ENCODE measurements at places on chromosomes 3 and 15. TPM values are rescaled to one million over a fixed set of nuclear protein-coding genes. Genes with fewer than 3 reads are reported as not detected.

DNA sequence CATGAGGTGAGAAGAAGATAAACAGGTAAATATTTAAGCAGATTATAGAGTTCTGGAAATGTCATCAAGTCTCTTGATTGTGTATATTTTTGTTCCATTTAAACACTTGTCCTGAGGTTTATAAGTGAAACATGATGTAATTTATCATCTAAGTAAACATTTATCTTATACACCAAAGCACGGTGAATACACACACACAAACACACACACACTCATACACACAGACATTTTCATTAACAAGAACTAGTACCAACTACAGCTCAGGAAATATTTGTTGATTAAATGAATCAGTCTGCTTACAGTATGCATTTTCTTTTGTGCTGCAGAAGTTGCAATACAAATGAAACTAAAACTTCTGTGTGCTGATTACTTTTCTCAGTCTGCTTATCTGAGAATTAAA lies 357.3 kb downstream of the ZBTB20 start:
- H3K36me3 ChIP-seq, result no peaks in the 10 kb centered on the region
- H3K4me1 ChIP-seq, result no peaks in the 10 kb centered on the region
- no peaks in the 10 kb centered on the region for H3K27me3 ChIP-seq
- DNase-seq, result no peak
- H3K4me3 ChIP-seq, result no peak overlapping the region

DNA sequence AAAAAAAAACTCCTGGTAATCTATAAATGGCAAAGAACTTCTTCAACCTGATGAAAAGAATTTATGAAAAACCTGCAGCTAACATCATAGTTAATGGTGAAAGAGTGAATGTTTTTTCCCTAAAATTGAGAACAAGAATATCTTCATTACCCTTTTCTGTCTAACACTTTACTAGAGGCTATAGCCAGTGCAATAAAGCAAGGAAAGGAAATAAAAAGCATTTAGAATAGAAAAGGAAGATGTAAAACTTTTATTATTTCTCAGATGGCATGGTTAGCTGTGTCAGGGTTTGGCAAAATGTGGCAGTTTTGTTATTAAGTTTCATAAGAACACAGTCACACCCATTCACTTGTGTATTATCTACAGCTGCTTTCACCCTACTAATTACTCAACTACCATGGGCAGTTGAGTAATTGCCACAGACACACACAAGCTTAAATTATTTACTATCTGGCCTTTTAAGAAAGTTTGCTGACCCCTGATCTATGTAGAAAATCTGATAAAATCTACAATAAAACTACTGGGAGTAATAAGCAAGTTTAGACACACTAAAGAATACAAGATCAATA lies 465.1 kb downstream of the MAGI1 start:
- H3K36me3 ChIP-seq, result no peaks in the 10 kb centered on the region
- H3K27me3 ChIP-seq, result no peaks in the 10 kb centered on the region
- no peak overlapping the region for H3K27ac ChIP-seq
- no peaks in the 10 kb centered on the region for H3K4me1 ChIP-seq
- no peak overlapping the region for H3K4me3 ChIP-seq
- DNase-seq, result no peak

DNA sequence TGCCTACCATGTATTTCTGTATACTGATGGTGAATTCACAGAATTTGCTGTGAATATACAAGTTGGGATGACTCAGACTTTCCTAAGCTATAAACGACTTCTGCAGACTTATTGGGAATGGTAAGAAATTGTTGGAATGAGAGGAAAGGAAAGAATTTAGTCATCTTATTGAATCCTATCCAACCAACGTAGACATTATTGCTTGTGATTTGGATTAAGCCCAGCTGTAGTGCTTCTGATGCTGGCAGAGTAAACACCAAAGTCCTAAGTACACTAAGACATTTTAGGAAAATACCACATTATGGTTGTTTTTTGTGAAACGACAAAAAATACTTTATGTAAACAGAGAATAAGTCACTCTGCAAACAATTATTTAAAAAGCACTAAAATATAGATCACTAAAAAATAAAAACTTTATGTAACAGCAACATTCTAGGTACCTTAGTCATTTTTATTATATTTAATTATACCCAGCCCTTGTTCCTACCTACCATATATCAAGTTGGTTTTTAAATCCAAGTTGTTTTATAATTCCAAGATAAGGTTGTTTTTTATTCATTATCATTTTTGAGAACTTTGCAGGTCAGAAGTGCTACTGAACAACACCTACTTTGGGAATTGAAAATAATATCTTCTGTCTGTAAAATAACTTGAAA lies 99.2 kb upstream of the MLF1 start:
- no peak overlapping the region for H3K4me3 ChIP-seq
- no peak for DNase-seq
- no peaks in the 10 kb centered on the region for H3K4me1 ChIP-seq
- no peaks in the 10 kb centered on the region for H3K36me3 ChIP-seq
- H3K27ac ChIP-seq, result no peak overlapping the region

DNA sequence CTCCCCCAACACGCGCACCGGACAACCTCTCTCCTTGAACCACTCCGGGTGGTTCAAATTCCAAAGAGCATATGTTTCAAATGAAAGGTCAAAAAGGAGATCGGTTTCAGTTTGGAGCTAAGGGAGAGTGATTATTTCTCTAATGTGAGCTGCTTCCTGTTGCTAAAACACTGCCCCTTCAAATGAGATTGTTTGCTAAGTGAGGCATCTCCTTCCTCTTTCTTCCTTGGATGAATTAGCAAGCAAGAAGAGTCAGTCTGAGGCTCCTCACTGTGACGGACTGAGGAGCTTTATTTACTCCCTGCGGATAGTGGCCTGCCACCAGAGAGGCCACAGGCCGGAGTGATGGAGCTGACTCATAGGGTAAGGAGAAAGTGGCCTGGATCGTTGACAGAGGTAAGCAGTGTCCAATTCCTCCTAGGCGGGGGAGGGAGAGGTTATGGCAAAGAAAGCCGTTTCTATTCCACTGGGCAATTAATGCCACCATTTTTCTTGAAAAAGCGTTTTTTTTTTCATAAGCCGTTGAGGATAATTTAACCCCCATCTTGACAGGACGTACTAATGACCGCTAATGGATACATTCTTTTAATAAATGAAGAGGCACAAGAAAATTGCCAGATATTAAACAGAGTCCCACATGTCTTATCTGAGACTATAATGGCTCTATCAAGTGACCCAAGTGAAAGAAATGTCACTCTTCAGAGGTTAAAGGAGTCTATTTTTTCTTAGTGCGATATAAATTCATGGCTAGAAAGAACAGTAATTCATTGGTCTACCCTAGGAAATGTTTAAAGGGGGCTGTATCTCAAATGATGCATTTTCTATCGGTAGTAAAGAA lies 167.0 kb upstream of the ANKRD28 start:
- no peaks in the 10 kb centered on the region for H3K36me3 ChIP-seq
- DNase-seq, result no peak
- no peak overlapping the region for H3K27ac ChIP-seq
- peaks cover 7% of the 10 kb centered on the region for H3K27me3 ChIP-seq
- no peak overlapping the region for H3K4me3 ChIP-seq

Gene SH2D7
- not detected for total RNA-seq

DNA sequence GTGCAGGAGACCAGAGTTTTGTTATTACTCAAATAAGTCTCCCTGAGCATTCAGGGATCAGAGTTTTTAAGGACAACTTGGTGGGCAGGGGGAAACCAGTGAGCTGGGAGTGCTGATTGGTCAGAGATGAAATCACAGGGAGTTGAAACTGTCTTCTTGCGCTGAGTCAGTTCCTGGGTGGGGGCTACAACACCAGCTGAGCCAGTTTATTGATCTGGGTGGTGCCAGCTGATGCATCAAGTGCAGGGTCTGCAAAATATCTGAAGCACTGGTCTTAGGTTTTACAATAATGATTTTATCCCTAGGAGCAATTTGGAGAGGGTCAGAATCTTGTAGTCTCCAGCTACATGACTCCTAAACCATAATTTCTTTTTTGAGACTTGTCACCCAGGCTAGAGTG lies 13.8 kb upstream of the ZNF662 start:
- peaks cover 15% of the 10 kb centered on the region for H3K27me3 ChIP-seq
- H3K27ac ChIP-seq, result no peak overlapping the region
- no peak overlapping the region for H3K4me3 ChIP-seq

Gene CILP
- 0.02 TPM for total RNA-seq

DNA sequence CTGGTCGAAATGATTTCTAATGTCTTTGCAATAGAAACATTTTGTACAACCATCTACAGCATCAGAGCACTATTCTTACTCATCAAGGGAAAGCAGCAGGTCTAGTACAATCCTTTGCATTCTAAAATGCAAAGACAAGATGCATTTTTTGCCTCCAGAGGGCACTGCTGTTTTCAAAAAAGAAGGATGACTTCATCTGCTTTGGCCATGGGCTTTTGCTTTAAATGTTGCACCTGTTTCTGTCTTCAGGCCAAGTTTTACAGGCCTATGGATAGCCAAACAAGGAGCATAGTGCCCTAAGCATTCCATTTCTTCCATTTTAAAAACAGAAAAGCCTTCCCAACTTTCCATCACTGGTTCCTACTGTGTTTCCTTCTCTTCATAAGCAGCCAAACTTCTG lies 3.4 kb downstream of the PARP9 start:
- H3K4me3 ChIP-seq, result peak overlapping the region; percentile 61
- H3K27ac ChIP-seq, result peak overlapping the region; percentile 87
- H3K36me3 ChIP-seq, result peaks cover 57% of the 10 kb centered on the region
- peak; percentile 91 for DNase-seq

Gene ANKRD34C
- total RNA-seq, result not detected

DNA sequence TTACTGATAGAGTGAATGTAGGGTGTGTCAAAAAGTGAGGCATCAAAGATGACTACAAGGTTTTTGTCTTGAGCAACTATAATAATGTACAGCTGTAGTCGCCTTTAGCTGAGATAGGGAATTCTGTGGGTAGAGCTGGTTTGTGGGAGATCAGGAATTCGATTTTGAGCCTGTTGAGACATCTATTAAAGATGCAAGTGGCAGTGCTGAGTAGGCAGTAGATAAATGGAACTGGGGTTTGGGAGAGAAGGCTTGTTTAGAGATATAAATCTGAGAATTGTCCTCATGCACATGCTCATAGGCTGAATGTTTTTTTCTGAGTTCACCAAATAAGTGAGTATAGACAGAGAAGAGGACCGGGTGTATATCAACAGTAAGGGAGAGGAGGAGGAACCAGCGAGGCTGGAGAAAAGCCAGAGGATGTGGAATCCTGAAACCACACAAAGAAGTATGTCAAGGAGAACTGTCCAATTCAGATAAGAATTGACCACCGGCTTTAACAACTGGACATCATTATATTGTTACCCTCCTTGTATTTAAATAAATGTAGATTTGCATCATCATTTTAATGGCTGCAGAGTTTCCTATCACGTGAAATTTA lies 146.0 kb upstream of the TNIK start:
- H3K36me3 ChIP-seq, result no peaks in the 10 kb centered on the region
- no peak overlapping the region for H3K27ac ChIP-seq
- H3K27me3 ChIP-seq, result peaks cover 19% of the 10 kb centered on the region
- no peak for DNase-seq

- peak overlapping the region; percentile 21 for H3K4me3 ChIP-seq
- H3K36me3 ChIP-seq, result no peaks in the 10 kb centered on the region
- no peak overlapping the region for H3K27ac ChIP-seq
- H3K27me3 ChIP-seq, result peaks cover 34% of the 10 kb centered on the region
Measured at GRCh38 chr3:96814651-96815567, 515 bp downstream of the EPHA6 start.

DNA sequence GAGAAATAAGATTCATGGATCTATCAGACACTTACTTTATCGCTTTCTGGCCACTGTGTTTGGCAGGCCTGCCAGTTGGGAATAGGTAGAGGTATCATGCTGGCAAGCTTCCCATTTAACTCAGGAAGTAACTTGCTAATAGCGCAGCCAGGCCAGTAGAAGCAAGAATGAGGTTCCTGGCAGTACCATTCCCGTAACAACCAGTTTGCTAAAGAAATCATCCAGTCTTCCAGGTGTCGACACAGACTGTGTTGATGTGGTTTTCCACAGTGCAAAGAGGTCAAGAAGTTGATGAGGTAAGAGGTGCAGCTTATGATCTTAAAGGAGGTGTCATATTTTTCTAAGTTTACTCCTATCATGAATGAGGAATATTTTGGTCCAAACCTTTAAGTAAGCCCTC lies 46.2 kb downstream of the DPH6 start:
- no peak overlapping the region for H3K4me3 ChIP-seq
- H3K4me1 ChIP-seq, result no peaks in the 10 kb centered on the region
- no peaks in the 10 kb centered on the region for H3K27me3 ChIP-seq
- no peak for DNase-seq

Gene FOXB1
- 0.68 TPM for total RNA-seq

Gene CLEC3B
- total RNA-seq, result not detected

DNA sequence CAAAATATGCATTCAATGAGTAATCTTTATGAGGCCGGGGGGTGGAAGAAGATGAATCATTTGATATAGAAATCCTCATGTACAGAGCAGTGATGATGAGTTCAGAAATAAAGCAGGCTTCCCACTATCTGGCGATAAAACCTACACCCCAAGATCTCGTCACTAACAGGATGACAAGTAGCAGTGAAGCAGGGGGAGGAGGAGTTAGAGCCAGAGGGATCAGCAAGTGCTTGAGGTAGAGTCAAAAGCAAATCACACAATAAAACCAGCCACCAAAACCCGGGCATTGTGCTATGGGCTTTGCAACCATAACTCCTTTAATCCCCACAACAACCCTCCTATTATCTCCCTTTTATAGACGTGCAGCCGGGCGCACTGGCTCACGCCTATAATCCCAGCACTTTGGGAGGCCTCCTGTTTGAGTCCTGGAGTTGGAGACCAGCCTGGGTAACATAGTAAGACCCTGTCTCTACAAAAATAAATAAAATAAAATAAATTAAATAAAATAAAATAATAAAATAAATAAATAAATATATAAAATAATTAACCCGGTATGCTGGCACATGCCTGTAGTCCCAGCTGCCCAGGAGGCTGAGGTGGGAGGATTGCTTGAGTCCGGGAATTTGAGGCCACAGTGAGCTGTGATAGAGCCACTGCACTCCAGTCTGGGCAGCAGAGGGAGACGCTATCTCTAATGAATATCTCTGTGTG lies 53.0 kb downstream of the STARD5 start:
- H3K4me3 ChIP-seq, result no peak overlapping the region
- no peak overlapping the region for H3K27ac ChIP-seq
- peaks cover 34% of the 10 kb centered on the region for H3K4me1 ChIP-seq

Gene SCN5A
- total RNA-seq, result not detected

DNA sequence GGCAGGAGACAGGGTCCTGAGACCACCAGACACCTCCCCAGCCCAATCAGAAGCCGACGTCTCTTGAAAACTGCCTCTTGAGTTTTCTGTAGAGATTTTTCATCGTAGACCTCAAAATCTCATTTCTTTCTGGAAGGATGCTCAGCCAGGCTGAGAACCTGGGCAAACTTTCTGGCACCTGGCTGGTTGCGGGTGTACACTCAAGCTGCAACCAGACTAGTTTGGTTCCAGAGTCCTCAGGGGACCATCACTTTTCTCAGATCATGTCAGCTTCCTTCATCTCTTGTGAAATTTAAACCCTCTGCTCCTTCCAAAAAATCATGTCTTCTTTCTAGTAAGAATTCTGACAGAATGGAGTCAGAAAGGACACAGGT lies 45.1 kb downstream of the CMTM7 start:
- peaks cover 7% of the 10 kb centered on the region for H3K36me3 ChIP-seq
- no peak for DNase-seq
- H3K27ac ChIP-seq, result peak overlapping the region; percentile 76

GRCh38 chr3:52688266-52688665 lies 2.4 kb downstream of the GNL3 start:
- H3K36me3 ChIP-seq, result peaks cover 74% of the 10 kb centered on the region
- no peak for DNase-seq
- H3K4me3 ChIP-seq, result peak overlapping the region; percentile 46
- peak overlapping the region; percentile 50 for H3K27ac ChIP-seq

Gene KLHL40
- not detected for total RNA-seq

GRCh38 chr3:152706991-152707713 lies 127.8 kb upstream of the P2RY1 start:
- no peaks in the 10 kb centered on the region for H3K4me1 ChIP-seq
- no peak overlapping the region for H3K4me3 ChIP-seq
- no peaks in the 10 kb centered on the region for H3K36me3 ChIP-seq

Gene GXYLT2
- not detected for total RNA-seq
